Muscle of arm (tissue), 14 donors: ENCODE measurements at places on chromosomes 1 and 21. TPM values are rescaled to one million over a fixed set of nuclear protein-coding genes. Genes with fewer than 3 reads are reported as not detected.

DNA sequence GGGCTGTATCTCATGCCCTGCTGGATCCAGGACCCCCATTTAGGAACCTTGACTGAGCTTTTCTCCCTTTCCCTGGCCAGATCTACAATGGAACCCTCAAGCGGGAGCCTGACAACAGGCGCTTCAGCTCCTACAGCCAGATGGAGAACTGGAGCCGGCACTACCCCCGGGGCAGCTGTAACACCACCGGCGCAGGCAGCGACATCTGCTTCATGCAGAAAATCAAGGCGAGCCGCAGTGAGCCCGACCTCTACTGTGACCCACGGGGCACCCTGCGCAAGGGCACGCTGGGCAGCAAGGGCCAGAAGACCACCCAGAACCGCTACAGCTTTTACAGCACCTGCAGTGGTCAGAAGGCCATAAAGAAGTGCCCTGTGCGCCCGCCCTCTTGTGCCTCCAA, 29.8 kb downstream of the PKP1 start:
- no peak for DNase-seq

DNA sequence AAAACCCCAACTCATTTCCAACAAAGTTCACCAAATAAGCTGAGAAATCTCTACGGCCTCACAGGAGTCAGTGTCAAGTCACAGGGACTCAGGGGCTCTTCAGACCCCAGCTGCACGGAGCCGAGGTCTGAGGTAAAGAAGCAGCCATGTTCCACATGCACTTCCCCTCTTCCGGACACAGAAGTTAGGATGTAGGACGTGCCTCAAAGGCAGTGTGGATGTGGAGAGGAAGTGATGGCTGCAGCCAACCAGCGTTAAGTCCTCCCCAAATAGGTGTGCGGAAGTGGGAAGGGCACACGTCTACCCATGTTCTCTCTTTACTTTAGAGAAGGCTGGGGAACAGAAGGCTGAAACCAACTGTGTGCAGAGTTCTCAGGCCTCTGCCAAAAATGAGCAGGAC, 14.6 kb upstream of the NCF2 start:
- DNase-seq = no peak

- DNase-seq = no peak
Observed at GRCh38 chr1:12177999-12178441, 11.2 kb downstream of the TNFRSF1B start.

The SPRR2F gene
- polyA plus RNA-seq = not detected

The RGS13 gene
- polyA plus RNA-seq = not detected
